ENCODE measurements at places on chromosomes 2 and 18.

DNA sequence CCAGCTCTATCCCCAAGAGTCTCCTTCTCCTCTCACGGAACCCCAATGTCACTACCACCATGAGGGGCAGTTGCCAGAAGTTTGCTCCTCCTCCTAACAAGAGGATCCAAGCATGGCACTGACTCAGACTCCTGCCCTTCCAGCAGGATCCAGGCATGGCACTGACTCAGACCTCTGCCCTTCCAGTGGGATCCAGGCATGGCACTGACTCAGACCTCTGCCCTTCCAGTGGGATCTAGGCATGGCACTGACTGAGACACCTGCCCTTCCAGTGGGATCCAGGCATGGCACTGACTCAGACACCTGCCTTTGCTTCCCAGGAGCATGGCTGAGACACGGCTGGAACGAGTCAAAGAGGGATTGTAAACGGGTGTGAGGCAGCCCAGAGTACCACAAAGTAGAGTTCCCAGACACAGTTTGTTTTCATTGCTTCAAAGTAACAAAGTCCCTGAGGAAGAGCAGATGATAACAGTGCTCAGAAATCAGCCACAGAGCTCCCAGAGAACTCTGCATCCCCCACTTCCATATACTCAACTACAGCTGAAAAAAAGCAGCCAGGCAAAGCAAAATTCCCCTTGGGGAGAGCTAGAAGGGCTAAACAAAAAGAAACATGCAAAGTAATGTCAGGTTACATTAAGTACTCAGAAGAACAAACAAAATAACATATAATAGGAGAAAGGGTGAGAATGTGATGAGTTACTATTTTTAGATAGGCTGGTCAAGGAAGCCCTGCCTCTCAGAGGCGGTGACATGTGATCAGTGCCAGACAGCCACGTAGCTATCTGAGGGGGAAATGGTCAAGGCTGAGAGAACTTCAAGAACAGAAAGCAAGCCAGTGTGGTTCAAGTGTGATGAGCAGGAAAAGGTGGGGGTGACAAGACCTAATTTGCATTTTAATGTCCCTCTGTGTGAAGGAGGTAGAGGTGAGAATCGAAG is 3.0 kb downstream of the BUB1 start:
- peak; percentile 84 for DNase-seq

DNA sequence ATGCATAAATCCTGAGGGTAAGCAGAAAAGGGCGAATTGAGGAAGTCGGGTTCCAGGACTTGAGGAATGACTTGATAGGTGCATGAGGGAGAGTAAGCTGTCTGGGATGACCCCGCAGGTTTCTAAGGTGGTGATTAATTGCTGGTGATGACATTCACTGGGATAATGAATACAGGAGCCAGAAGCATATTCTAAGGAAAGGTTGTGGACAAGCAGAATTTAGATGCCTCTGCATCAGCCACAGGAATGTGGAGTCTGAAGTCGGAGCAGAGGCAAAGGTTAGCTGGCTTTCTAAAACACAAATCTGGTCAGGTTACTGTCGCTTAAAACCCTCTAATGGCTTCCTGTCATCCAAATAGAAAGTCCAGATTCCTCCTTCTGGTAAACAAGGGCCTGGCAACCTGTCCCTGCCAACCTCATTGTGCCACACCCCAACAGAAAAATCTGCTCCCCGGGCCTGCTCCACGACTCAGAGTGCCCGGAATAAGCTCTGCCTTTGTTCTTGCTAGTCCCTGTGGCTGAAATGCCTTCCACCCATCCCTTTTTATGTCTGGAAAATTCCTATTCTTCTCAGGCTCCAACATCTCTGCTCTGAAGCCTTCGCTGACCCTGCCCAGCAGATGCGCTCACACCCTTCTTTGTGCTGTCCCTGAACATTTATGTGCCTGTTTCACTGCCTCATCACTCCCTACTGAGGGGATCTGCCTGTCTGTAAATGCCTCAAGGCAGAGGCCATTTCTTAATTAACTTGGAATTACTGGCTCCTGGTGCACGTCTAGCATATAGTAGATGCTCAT is 11.3 kb upstream of the TMEM214 start:
- DNase-seq: peak; percentile 70

DNA sequence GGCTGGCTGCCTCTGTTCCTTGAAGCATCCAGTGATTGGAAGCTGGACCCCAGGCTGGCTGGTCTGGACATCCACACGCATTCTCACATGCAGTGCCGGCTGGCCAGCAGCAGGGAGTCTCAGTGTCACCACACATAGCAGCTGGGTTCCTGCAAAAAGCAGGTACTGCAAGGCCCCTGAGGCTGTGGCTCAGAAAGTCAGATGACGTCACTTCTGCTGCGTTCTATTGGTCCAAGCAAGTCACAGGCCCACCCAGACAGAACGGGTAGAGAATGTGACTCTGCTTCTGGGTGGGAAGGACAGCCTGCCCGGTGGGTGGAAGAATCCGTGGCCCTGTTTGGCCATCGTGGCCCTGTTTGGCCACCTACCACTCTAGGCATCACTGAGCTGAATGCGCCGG is 51.3 kb upstream of the SPP2 start:
- DNase-seq: peak; percentile 18

GRCh38 chr2:196160101-196160500 is 11.3 kb downstream of the STK17B start:
- peak; percentile 96 for DNase-seq

- no peak for DNase-seq
Measured at GRCh38 chr18:75185460-75185859, 23.5 kb downstream of the PTGR3 start.

Data from renal cortical epithelial cell (primary cell).